ENCODE measurements at places on chromosomes 12 and 14.

- no peak for DNase-seq
Measured at GRCh38 chr14:83478741-83479140, 1945.1 kb upstream of the SEL1L start.

DNA sequence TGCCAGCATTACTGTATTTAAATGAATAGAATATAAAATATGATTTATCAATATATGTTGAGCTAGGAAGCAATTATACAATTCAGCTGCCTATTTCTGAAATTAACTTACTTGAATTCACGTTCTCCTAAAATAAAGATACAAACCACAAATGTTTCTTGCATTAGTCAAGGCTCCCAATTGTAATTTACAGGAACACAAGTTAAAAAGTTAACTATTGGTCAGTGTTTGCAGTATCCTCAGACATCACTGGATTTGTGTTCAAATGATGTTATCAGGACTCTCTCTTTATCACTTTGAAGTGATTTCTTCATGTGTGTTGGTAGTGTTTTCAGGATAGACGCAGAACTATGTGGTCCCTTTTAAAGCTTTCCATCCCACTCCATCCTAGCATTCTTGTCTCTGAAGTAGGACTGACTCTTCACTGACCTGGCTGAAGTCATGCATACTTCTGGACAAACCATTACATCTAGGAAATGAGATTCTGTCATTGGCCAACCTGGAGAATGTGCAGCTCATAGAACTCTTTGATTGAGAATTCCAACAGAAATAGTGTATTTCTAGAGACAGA is 156.1 kb downstream of the KICS2 start:
- DNase-seq, result no peak

DNA sequence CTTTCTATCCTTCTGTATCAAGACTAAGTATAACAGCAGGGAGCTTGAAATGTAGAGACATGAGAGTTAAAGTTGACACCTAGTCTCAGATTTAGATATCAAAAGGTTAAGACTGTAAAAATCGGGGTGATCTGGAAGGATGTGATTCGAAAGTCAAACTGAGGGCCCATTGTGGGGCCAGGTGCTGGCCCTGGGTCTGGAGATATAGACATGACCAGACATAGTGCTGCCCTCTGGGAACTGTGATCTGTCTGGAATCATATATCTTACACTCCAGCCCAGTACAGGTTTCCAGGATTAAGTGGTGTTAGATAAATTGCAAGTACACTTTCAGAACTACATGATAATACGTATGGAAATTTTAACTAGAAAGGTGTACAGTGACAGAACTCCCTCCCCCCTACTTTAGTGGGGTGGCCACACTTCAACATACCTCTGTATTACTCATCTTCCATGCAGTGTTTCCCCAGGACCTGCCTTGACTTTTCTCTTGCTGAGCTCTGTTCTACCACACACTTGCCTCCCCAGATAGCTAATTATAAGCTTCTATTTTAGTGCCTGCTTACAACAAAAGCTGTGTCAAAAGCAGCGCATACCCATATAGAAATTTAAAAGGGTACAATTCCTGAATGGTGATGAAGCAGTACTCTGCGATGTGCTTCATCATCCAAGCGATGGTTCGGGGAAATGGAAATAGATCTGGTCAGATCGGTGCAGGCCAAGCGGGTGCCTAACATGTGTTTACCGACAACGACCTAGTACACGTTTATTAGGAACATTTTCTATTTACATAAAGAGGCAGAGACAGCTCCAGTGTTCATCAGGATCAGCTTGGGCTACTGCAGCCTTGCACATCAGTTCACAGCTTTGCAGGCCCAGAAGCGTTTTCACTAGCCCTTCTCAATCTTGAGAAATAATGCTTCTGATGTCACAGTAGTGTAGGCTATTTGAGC is 68.7 kb downstream of the ARF6 start:
- DNase-seq, result no peak

DNA sequence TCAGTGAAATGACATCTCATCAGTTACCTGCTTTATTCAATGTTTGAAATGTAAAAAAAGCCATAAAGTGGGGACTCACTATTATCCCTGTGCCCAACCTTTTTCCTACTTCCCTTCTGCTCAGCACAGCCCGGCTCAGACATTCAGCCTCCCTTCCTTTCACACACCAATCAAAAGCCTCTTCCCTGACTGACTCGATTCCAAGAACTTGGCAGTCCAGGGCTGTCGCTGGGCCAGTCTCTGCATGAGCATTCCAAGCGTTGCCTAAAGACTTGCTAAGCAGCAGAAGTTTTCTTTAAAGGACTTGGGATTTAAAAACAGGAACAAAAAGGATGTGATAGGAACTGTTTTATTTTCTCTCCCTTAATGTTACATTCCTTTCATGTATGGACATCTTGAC is 22.7 kb downstream of the ITPR2 start:
- DNase-seq, result peak; percentile 90

DNA sequence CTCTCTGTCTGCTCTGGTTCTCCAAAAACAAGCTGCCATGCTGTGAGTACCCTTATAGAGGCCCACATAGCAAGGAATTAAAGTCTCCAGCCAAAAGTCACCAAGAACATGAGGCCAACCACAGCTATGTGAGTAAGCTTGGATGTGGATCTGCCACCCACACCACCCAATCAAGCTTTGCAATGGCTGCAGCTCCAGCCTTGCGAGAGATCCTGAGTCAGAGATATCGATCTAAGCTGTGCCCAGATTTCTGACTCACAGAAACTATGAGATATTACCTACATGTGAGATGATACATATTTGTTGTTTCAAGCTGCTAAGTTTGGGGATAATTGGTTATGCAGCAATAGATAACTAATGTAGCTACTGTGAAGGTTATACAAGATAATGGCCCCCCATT is 15.5 kb upstream of the TMEM233 start:
- no peak for DNase-seq
